DMS 273 treated with DMSO at 0.1 percent for 48 hours (cell line): ENCODE measurements at places on chromosomes 7 and 10.
A peak's percentile ranks its signal among the peaks of the same experiment; 100 is the strongest.

GRCh38 chr7:120583899-120584586, 273.9 kb downstream of the TSPAN12 start:
- DNase-seq, result no peak

DNA sequence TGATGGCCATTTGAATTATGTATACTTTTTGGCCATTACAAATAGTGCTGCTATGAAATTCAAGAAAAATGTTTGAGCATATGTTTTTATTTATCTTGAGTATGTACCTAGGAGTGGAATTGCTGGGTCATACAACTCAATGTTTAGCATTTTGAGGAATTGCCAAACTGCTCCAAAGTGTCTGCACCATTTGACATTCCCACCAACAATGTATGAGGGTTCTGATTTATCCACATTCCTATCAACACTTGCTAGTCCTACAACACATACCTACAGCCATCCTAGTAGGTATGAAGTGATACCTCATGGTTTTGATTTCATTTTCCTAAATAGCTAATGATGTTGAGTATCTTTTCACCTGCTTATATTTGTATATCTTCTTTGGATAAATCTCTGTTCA, 165.5 kb downstream of the NOC3L start:
- DNase-seq, result no peak

DNA sequence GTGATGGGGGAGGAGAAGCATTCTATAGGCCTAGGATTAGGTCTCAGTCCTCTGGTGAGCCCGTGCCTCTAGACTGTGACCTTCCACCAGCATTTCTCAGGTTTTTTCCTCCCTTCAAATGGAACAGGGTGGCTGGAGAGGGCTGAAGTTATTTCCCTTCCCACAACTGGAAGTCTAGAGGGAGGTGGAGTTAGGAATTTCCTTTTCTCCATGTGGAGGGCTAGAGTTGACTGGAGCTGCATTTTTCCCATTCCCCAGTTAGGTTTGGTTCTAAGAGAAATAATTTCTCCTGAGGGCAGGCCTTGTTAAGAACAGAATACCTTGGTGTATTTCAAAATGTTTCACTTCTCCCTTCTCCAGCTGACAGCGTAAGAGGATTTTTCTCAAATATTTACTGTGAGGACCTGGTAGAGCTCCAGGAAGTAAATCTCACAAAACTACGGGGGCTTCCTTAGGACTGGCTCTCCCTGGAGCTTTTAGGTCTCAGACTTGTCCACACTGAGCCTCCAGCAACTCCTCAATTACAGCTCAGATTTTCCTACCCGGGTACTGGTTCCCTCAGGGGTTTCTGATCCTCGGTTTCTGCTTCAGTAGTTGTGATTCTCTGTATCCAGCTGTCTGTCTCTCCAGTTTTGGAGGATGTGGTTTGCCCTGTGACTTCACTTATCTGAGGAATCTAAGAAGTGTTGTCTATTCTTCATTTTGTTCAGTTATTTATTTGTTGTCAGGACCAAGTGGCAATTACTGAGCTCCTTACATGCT, 6.0 kb upstream of the REEP3 start:
- DNase-seq, result no peak

GRCh38 chr10:111076682-111077478, at the start of gene ADRA2A:
ADRA2A (plus strand) TSS chr10:111077029; CDS start chr10:111077997, 968 bp downstream.
- peak; percentile 14 for DNase-seq

DNA sequence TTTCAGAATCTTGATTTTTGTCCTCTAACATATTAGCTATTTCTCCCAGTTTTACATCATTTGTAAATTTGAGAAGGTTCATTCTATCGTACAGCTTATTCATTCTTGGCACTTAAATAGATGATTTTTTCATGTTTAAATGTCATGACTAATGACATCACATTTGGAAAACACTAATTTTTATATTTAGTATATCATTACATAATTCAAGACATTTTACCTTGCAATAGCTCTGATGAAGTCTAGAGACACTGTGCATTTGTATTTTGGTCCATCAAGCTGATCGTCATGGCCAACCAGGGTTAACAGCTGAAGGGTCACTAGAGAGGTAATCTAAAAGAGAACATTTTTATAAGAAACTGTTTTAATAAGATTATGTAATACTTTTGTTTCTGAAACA, 71.3 kb downstream of the ORC5 start:
- DNase-seq, result no peak

- DNase-seq, result peak; percentile 96
Observed at GRCh38 chr7:106057962-106058927, 53.9 kb downstream of the SYPL1 start.

DNA sequence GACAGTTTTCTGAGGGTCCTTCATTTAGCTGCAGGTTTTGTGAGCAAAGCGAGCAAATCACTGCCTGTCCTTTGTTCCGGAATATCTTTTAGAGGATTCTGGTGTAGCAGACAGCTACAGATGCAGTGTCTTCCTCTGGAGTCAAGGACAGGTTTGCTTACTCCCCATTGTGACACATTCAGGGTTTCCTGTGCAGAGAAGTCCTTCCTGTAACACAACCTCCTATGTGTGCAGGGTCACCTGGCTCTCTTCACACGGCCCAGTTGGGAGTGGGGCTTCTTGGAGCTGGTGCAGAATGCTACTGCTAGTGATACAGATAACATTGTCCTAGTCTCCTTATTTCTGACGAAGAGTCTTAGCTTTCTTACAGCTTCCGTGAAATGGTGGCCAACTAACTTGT, 47.9 kb downstream of the RBM33 start:
- DNase-seq, result no peak

DNA sequence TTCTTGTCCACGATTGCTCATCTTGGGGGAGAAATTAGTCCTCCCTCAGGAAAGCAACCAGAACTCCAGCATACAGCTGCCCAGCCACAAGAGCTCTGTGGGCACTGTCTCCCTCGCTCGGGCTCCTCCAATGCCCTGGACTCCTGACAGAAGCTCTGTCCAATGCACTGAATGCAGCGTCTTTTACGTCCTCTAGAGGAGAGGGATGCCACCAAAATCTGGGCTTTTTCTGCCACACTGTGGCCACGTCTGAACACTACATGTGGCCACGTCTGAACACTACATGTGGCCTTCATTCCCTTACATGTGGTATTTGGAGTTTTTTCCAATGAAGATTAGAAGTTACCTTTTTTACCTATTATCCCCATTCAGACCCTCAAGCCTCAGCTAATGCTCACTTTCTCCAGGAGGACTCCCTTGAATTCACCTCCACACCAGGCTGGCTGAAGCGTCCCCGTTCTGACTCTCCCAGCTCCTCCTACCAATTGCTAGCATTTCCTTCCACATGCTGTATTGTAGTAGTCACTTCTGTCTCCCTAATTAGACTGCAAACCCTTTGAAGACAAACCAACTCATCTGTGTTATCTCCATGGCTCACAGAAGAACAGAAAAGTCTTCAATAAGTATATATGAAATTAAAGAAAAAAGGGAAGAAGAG, 134.3 kb upstream of the PDE1C start:
- DNase-seq, result peak; percentile 87

- DNase-seq, result no peak
Observed at GRCh38 chr7:55224111-55224510, 141.0 kb upstream of the LANCL2 start.

- no peak for DNase-seq
Observed at GRCh38 chr10:97737770-97738265, 890 bp downstream of the ZFYVE27 start.

DNA sequence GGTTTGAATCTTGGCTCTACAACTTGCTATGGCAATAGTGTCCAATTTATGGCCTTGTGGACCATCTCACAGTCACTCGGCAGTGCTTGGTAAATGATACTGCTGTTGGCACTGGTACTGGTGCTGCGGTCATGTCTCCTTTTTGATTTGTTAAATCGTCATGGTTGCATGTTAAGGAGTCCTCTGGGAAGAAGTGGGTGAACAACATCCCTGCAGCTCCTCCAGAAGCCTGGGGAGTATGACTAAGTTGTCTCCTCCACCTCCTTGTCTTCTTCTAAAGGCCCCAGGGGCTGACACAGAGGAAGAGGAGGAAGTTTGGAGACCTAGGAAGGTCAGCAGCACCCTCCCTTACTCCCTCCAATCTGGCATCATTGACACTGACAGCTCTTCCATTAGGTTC, 8.5 kb downstream of the ITPRIP start:
- no peak for DNase-seq

DNA sequence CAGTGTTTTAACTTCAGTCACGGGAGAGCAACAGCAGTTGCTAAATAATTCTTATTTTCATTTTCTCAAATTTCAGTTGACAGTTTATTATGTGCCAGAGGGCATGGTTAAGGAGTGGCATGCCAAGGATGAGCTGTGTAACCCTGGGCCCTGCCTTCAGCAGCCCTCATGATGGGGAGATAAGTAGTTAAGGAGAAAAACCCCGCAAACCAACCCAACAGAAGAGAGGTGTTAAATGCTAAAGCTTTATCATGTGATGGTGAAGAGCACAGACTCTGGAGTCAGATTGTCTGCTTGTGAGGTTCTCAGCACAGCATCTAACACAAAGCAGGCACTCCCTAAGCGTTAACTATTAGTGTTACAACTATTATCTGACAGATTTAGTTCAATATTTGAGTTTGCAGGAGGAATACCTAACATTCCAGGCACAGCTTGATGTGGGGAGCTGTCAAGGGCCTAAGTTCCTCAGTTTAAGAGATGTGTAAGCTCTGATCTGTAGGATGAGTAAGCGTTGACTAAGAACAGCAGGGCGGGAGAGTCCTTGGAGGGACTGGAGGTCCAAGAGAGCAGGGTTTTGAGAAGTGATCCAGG, 29.6 kb downstream of the STAM start:
- no peak for DNase-seq

- DNase-seq, result no peak
Observed at GRCh38 chr7:116316838-116317628, 106.7 kb downstream of the TES start.

DNA sequence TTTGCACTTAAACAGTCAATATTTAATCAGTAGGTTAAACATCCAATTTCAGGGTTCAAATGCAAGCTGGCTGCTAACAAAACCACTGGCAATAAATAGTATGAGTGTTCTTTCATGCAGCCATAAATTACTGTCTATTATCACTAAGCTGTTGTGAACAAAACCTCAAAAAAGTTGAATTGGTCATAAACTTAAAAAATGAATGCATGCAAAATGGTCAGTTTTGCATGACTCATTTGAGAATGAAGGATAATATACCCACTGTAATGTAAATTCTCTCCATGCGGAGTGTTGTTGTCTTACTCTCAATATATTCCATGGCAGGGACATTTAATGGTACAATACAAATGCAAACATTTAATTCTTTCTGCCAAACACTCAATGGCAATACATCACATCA, 226.4 kb downstream of the MAGI2 start:
- no peak for DNase-seq

DNA sequence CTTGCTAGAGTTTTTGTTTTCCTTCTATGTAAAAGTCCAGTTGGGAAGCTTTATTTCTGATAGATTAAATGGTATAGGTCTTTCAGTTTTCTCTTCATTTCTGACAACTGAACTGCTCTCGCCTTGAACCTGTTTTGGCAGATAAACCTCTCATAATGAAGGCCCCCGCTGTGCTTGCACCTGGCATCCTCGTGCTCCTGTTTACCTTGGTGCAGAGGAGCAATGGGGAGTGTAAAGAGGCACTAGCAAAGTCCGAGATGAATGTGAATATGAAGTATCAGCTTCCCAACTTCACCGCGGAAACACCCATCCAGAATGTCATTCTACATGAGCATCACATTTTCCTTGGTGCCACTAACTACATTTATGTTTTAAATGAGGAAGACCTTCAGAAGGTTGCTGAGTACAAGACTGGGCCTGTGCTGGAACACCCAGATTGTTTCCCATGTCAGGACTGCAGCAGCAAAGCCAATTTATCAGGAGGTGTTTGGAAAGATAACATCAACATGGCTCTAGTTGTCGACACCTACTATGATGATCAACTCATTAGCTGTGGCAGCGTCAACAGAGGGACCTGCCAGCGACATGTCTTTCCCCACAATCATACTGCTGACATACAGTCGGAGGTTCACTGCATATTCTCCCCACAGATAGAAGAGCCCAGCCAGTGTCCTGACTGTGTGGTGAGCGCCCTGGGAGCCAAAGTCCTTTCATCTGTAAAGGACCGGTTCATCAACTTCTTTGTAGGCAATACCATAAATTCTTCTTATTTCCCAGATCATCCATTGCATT, 27.1 kb downstream of the MET start:
- peak; percentile 59 for DNase-seq

- DNase-seq, result no peak
Observed at GRCh38 chr10:126851414-126852108, 53.7 kb upstream of the DOCK1 start.

DNA sequence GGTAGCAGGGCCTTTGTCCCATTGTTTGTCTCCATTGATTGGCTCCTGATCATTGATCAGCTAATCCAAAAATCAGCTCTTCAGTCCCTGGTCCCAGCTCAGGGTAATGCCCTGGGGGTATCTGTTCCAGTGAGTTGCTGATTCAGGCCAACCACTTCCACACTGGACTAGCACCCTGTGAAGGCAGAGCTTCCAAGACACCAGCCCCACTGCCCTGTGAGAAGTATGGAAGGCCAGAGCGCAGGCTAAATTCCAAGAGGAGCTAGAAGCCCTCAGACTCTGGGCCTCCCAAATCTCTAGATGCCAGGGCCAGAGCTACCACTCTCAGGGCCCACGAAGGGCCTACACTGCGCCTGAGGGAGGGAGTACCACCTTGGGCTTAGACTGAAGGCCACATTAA, 10.4 kb downstream of the TMEM72 start:
- DNase-seq, result no peak

- DNase-seq, result no peak
Observed at GRCh38 chr10:76257816-76258215, 826.4 kb downstream of the LRMDA start.

DNA sequence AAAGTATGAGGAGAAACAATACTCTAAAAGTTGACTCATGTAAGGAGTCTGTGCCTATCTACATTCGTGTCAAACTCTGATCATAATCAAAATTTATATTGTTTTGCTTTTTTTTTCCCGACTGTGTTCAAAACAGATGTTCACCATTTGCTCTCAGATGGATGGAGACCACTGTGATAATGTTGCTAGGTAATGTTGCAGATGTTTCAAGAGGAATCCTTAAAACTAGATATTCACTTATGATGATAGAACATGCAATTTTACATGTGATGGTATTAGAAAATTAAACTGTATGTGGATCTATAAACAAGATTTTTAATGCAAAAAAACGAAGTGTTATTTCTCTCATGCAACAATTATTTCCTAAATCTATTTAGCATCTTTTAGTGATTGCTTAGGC, 1080.1 kb downstream of the REEP3 start:
- no peak for DNase-seq

GRCh38 chr7:17625043-17625442, 315.3 kb downstream of the SNX13 start:
- DNase-seq, result no peak

DNA sequence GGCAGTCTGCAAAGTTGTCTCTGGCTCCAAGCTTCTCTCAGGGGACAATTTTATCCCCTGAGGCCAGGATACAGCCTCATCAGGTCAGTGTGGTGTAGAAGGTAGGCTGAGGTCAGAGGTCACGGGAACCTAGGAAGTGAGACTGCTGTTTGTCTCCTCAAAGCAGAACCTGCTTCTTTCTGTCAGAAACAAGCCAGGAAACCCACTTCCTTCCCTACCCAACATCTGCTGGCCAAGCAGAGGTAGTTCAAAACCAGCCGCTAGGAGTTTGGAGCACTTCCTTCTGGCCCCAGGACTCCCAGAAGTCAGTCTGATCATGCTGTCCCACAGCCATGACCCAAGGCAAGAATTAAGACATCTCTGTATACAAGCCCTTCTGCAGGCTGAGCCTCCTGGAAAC, 12.2 kb downstream of the CLRN3 start:
- DNase-seq, result no peak

GRCh38 chr7:1058821-1059199, 14.5 kb downstream of the GPR146 start:
- no peak for DNase-seq

- DNase-seq, result no peak
Observed at GRCh38 chr10:132657127-132657706, 119.6 kb downstream of the INPP5A start.
